D721Med (cell line): ENCODE measurements at places on chromosomes 12 and 14.

DNA sequence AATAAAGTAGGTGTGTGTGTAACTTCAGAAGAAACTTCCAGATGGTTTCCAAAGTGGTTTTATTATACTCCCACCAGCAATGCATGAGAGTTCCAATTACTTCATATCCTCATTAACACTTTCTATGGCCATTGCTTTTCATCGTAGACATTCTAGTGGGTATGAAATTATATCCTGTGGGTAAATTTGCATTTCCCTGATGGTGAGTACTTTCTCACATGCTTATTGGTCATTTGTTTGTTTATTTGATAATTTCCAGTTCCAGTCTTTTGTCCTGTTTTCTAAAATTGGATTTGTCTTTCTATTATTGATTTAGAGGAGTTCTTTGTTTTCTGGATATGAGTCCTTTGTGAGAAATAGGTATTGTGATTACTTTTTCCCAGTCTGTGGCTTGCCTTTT is 70.9 kb downstream of the PRKCH start:
- no peak for DNase-seq

DNA sequence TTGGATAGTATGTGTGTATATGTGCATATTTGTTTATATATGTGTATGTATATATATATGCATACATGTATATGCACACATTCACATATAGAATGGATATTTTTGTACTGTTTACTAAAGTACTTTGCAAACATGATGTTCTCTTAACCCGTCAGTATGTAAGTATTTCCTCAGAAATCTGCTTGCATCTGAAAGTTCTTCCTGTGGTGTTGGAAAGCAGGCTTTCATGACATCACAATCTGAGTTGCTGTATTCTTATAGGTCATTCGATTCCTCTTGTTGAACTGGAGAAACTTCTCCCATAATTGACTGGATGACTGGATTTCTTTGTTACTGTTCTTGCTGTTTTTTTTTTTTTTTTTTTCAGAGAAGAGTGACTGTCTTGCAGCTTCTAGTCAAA is 29.1 kb downstream of the GABARAPL1 start:
- DNase-seq = no peak

DNA sequence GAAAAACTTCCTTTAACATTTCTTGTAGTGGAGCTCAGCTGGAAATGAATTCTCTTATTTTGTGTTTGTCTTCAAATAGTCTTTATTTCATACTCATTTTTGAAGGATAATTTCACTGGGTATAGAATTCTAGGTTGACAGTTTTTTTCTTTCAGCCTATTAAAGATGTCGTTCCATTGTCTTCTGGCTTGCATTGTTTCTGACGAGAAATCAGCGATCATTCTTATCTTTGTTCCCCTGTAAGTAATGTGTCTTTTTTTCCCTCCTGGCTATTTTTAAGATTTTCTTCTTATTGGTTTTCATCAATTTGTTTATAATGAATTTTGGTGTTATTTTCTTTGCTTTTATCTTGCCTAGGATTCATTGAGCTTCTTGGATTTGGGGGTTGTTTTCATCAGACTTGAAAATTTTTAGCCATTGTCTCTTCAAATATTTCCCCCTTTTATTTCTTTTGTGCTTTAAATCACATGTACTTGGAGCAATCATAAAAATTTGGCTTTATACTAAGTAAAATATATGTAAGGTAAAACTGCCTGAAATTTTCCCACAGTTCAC is 89.4 kb downstream of the UNC79 start:
- DNase-seq = no peak

- no peak for DNase-seq
Observed at GRCh38 chr12:52691076-52691840, 11.1 kb upstream of the KRT1 start.

DNA sequence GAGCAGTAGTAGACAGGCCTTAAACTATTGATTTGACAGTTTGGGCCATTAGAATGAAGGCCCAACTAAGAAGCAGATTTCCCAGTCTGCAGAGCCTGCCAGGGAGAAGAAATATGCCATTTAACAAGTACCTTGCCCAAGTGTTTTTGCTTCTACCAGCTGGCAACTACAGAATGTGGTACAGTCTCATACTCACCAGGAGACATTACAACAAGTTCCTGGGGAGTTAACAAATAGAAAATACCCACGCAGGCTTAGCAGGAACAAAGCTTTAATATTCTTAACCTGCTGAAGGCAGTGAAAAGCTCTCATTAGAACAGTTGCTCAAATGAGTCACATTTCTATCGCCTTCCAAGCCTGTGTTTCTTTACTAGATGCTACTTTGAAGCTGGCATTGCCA is 241.0 kb downstream of the TMEM117 start:
- DNase-seq = no peak

- no peak for DNase-seq
Observed at GRCh38 chr12:34219046-34219770, 196.9 kb downstream of the ALG10 start.

DNA sequence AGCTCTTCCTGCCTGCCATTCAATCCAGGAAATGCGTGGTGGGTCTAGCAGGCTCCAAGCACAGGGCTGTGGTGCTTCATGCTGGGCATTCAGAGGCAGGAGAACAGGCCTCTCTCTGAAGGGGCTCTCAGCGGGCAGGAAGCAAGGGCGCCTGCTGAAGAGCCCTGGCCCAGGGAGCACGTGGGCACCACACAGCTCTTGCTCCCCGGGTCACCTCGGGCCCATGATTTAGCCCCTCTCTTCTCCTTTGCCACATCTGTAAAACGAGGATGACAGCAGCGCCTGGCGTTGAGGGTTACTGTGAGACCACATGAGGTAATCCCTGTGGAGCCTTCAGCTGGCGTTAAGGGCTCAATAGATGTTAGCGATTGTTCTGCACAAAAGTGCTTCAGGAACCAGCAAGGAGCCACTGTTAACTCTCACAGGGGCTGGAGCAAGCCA is 37.6 kb upstream of the SPTLC2 start:
- no peak for DNase-seq

DNA sequence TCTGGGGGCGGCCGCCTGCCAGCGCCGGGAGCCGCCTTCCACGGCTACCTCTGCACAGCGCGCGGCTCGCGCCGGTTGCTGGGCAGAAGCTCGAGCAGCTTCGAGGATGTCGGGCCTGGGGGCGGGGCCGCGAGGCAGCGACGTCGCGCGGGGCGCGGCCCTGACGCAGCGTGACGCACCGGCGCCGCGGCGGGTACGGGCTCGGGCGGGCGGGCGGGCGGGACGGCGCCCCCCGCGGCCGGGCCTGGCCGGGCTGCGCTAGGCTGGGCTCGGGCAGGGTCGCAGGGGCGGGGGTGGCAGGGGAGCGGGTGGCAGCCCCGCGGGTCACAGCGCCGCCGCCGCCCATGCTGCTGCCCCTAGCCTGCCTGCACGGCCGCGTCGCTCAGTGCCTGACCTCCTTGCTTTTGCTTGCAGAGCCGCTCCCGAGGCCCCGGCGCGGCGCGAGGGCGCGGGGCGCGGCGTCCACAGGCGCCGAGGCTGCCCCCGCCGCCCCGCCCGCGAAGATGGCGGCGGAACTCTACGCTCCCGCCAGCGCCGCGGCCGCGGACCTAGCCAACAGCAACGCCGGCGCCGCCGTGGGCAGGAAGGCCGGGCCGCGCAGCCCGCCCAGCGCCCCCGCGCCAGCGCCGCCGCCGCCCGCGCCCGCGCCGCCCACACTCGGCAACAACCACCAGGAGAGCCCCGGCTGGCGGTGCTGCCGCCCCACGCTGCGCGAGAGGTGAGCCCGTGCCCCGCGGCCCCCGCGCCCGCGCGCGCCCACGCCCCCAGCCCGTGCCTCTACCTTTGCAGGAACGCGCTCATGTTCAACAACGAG is at the start of gene BTBD6:
TSS of gene BTBD6 (plus strand) at position 166 of the 814 bp plus-strand sequence. CDS start at position 345, 179 bp downstream.
- DNase-seq = peak; percentile 90
